ENCODE measurements at places on chromosomes 7 and 10. TPM values are rescaled to one million over a fixed set of nuclear protein-coding genes. Genes with fewer than 3 reads are reported as not detected.

- no peak for DNase-seq
These were observed 209.3 kb downstream of the JAZF1 start for GRCh38 chr7:27971171-27971812.

DNA sequence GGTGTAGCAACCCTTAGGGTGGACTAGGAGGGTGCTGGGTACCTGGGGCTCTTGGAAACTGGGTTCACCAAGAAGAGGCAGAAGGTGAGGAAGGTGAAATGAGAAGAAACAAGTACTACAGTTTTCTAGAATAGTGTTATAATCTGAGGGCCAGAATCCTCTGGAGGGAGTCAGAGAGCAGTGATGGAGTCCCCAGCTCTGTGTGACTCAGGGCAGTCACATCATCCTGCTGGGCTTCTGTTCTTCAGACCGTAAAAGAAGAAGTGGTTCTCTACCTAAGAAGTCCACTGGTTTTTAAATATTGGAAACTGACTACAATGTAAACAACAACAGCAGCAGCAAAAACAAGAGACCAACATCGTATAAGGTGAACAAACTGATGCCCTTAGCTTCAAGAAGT lies 197.3 kb downstream of the PRPF18 start:
- no peak for DNase-seq

GRCh38 chr7:44967571-44968446 lies 11.0 kb downstream of the MYO1G start:
- DNase-seq, result peak; percentile 55

GRCh38 chr7:96359876-96360275 lies 38.0 kb upstream of the SLC25A13 start:
- DNase-seq, result no peak

Gene POU6F2
- 0.19 TPM for total RNA-seq
